ENCODE measurements at places on chromosomes 3 and 15. TPM values are rescaled to one million over a fixed set of nuclear protein-coding genes. Genes with fewer than 3 reads are reported as not detected.

Gene SMCO1
- total RNA-seq, result 73.0 TPM

Gene KLHL6
- total RNA-seq, result 0.69 TPM

Gene CHL1
- total RNA-seq, result 8.8 TPM

Gene RAB7A
- 242 TPM for total RNA-seq

Gene PARP3
- 14.3 TPM for total RNA-seq

Gene MYO5A
- total RNA-seq, result 6.5 TPM

Gene TTLL13
- total RNA-seq, result 0.19 TPM

Gene DLG1
- total RNA-seq, result 60.1 TPM
